ENCODE measurements at places on chromosomes 7 and 10. TPM values are rescaled to one million over a fixed set of nuclear protein-coding genes. Genes with fewer than 3 reads are reported as not detected.

Gene C10orf67
- total RNA-seq = 0.09 TPM

Gene AKR1C8
- total RNA-seq = 1.5 TPM

DNA sequence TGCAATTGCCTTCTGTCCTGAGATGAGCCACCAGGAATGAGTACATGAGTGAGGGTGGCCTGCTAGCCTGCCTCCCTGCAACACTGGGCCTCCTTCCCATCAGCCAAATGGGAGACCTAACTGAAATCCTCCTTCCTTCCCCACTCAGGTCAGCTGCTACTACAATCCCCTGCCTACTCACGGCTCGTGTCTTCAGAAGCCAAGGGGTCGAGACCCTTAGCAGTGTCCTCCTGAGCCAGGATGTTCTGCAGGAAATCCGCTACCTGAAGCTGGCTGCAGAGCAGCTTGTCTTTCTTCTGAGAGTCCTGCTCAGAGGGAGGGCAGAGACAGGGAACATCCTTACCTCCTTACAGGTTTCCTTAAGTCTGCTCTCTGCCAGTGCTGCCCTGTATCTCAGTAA, 1.2 kb downstream of the ZWINT start:
- DNase-seq = no peak

DNA sequence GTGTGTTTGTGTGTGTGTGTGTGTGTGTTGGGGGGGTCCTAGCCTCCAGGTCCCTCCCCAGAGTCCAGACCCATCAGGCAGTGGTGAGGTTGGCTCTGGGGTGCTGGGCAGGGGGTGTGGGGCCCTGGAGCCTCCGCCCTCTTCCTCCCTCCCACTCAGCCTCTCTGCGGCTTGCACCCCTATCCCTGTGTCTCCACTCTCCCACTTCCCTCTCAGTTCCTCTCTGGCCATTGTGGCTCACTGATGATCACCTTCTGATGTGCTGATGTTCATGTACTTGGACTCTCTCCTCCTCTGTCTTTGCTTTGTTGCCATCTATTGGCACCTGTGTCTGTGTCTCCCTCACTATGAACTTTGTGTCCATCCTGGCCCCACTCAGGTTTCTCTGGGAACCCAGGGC, 298.7 kb downstream of the ZEB1 start:
- no peak for DNase-seq

Gene CPN1
- total RNA-seq = not detected

DNA sequence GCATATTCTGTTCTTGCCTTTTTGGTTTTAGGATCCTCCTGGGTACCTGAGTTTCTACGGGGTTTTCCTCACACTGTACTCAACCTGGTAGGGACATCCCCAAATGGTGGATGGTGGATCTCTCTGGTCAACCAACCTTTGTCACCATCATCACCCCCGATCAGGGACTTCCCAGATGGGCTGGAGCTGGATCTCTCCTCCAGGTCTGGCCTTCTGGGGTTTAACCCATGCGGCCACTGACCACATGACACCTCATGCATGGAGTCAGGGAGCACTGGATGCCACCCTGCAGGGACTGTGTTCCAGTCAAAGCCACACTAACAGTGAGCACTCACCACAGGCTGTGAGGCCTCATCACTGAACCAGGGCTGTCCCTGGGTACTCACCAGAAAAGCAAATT, 80.0 kb downstream of the CELF2 start:
- DNase-seq = no peak

All from omental fat pad (tissue), 4 donors.